Left colon (tissue), 2 donors: ENCODE measurements at places on chromosomes 12 and 14. TPM values are rescaled to one million over a fixed set of nuclear protein-coding genes. Genes with fewer than 3 reads are reported as not detected.

THAP2 gene
- 2.1 TPM for total RNA-seq

DNA sequence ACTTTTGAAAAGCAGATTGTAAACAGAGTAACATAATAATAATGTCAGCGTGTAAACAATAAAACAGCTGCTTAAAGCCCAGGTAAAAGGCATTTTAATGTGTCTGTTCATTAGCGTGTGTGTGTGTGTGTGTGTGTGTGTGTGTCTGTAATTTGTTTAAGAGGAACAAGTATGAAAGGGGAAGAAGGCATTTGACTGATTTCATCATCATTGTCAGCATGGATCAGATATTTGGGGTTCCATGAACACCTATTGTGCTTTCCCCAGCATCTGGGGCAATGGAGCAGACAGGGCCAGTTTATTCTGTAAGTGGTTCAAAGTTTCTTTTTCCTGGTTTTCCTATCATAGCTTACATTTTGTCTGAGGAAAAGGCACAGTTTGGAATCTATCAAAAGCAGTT, 28.9 kb downstream of the SLC25A21 start:
- DNase-seq: no peak

GRCh38 chr14:54686219-54686870, 119.4 kb downstream of the SAMD4A start:
- no peak for DNase-seq

- DNase-seq: no peak
Measured at GRCh38 chr12:56336361-56337167, 2.1 kb upstream of the IL23A start.

DNA sequence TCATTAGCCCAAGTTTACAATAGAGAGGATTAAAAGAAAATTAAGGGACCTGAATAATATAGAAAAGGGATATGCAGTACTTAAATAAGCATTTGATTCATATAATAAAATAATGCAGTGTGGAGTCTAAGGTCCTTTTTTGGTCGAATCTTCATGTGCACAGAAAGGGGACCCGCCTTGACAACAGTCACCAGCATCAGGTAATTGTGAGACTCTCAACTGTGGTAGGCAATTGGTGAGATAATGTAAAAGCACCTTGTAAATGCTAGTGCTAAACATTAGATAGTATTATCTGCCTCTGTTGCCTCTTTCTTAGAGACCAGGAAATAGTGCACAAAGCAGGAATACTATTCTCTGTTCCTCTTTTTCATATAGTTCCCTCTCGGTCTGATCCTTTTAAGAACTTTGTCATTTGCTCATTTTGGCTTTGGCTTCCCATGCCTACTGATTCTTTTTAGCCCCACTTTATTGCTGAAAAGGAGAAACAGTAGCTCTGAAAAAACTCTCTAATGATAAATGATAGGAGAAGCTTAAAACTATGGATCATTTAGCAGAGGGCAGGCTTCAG, 17.5 kb downstream of the CHPT1 start:
- DNase-seq: no peak

TMEM19 gene
- total RNA-seq: 41.9 TPM

- DNase-seq: no peak
Measured at GRCh38 chr12:106984588-106985137, 2.3 kb downstream of the MTERF2 start.

DNA sequence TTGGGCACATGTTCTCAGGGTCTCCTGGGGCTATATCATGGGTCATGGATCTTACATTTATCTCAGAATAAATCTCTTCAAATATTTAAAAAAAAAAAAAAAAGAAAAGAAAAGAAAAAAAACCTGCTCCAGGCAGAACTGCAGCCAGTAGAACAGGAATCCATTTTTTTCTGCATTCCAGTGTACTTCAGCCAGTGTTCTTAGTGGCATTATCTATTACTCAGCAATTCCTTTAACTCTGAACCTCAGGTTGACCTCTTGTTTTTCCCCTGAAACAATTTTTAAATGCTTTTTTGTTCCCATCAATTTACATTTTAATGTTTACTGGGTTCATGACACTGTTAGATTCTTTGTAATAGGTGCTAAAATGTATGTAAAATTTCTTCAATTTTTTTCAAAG, 66.7 kb upstream of the STXBP6 start:
- DNase-seq: no peak

AQP6 gene
- not detected for total RNA-seq
